Aorta (tissue), 5 donors: ENCODE measurements at places on chromosomes 2 and 18. TPM values are rescaled to one million over a fixed set of nuclear protein-coding genes. Genes with fewer than 3 reads are reported as not detected.

GRCh38 chr2:70855667-70856066 is 20.1 kb upstream of the CD207 start:
- no peaks in the 10 kb centered on the region for H3K4me1 ChIP-seq
- DNase-seq, result no peak
- no peaks in the 10 kb centered on the region for H3K27me3 ChIP-seq

- H3K4me3 ChIP-seq, result no peak overlapping the region
- H3K27me3 ChIP-seq, result no peaks in the 10 kb centered on the region
- H3K4me1 ChIP-seq, result peaks cover 3% of the 10 kb centered on the region
- no peaks in the 10 kb centered on the region for H3K36me3 ChIP-seq
- DNase-seq, result no peak
Observed at GRCh38 chr2:190468814-190469569, 60.8 kb downstream of the MFSD6 start.

GRCh38 chr2:136766073-136766404 is 694 bp downstream of the THSD7B start:
- no peak for DNase-seq
- no peak overlapping the region for H3K27ac ChIP-seq
- peak overlapping the region; percentile 81 for H3K4me3 ChIP-seq
- no peaks in the 10 kb centered on the region for H3K4me1 ChIP-seq

GRCh38 chr2:88913280-88913679 is 221.8 kb downstream of the RPIA start:
- H3K4me1 ChIP-seq, result no peaks in the 10 kb centered on the region
- no peak overlapping the region for H3K27ac ChIP-seq
- H3K36me3 ChIP-seq, result no peaks in the 10 kb centered on the region
- H3K27me3 ChIP-seq, result no peaks in the 10 kb centered on the region
- no peak overlapping the region for H3K4me3 ChIP-seq

DNA sequence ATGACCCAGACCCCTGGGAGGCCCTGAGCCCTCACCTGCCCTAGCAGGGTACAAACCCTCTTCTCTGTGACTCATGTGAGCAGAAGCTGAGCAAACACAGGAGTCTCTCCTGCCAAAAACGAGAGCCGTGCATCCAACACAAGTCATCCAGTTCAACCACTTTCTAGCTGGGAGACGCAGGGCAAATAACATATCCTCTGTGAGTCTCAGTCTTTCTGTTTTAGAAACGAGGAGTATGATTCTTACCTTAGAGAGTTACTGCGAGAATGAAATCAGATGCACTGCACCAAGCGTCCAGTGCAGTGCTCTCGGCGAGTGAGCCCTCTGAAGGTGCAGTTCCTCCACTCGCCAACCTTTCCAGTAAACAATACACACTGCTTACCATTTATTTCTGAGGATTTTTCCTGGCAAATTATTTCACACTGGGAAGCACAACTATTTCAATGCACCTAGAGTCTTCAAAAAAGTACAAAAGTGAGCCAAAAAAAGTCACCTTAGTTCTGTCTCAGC is 331.8 kb upstream of the MYT1L start:
- H3K36me3 ChIP-seq, result no peaks in the 10 kb centered on the region
- no peak for DNase-seq
- H3K27me3 ChIP-seq, result no peaks in the 10 kb centered on the region
- H3K4me3 ChIP-seq, result no peak overlapping the region

DNA sequence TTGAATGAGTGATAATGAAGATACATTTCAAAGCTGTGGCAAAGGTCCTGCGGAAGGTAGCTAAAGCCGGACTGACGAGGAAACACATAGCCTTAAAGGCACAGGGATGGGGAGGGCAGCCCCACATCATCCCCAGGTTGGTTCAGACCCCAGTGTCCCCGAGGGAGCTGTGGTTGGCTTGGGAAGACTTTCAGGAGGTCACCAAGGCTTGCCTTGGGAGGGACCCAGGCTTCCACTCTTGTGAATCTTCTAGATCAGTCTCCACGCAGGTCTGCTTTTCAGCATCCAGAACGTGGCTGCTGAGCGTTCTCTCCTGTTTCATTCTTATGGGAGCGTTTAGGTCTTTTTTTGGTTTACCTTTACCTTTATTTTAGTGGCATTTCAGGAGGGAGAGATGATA is 16.8 kb downstream of the KIF1A start:
- H3K36me3 ChIP-seq, result no peaks in the 10 kb centered on the region
- H3K27ac ChIP-seq, result no peak overlapping the region
- no peaks in the 10 kb centered on the region for H3K27me3 ChIP-seq

DNA sequence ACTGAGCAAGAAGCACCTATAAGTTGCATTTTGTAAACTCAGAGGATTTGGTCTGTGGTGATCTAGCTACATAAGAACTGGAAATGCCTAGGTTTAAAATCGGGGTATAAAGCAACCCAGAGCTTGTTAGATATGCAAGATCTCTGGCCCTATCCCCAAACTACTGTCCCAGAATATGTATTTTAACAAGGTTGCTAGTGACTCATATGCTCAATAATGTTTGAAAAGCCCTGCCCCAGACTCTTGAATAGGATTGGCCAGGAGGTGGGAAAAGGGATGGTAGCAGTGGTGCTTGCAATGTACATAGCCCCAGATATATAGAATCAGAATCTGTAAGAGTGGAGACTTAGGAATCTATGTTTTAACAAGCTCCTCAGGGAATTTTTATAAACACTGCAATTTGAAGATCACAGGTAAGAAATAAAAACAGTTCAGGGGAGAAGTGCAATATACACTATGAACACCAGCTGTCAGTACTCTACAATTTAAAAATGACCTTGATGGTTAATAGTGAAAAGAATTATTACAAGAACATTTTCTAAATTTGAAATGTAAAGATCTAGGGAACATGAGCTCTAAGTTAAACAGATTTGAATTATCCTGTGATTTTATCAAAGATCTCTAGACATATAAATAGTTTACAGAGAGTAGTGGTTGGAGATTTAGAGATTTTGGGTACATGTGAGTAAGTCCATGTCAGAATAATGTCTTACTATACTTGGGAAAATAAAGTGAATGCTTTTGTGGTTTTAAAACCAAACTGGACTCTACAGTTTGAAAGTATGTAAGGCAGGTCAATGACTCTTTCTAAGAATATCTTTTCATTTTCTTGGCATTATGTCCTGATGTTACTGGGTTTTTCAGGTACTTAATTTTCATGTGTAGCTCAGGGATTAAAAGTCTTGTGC is 7.7 kb upstream of the MMADHC start:
- no peaks in the 10 kb centered on the region for H3K27me3 ChIP-seq
- no peaks in the 10 kb centered on the region for H3K36me3 ChIP-seq

- H3K27me3 ChIP-seq, result no peaks in the 10 kb centered on the region
- no peak overlapping the region for H3K4me3 ChIP-seq
- peak; percentile 89 for DNase-seq
- H3K27ac ChIP-seq, result no peak overlapping the region
- no peaks in the 10 kb centered on the region for H3K36me3 ChIP-seq
Observed at GRCh38 chr2:26008851-26009566, 24.9 kb upstream of the RAB10 start.

DNA sequence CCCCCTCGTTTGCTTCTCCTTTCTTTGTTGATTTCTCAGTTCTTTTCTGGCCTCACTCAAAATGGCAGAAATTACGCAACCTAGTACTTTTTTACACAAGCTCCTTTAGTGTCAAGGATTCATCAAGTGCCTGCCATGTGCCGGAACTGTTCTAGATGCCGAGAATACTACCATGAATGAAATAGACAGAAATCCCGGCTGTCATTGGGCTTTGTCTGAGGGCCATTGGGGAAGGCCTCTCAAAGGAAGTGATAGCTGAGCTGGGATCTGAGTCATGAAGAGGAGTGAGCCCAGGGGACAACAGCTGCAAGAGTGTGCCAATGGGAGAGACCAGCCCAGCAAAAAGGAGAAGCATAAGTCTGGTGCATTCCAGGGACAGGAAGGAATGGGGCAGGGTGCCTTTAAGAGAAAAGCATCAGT is 34.3 kb upstream of the PPP1CB start:
- no peaks in the 10 kb centered on the region for H3K27me3 ChIP-seq
- H3K4me3 ChIP-seq, result no peak overlapping the region
- H3K36me3 ChIP-seq, result no peaks in the 10 kb centered on the region
- peak; percentile 87 for DNase-seq
- peaks cover 4% of the 10 kb centered on the region for H3K4me1 ChIP-seq
- H3K27ac ChIP-seq, result peak overlapping the region; percentile 28

- H3K36me3 ChIP-seq, result no peaks in the 10 kb centered on the region
- H3K4me1 ChIP-seq, result no peaks in the 10 kb centered on the region
- no peaks in the 10 kb centered on the region for H3K27me3 ChIP-seq
- no peak within 1 kb of the TSS for H3K27ac ChIP-seq
- DNase-seq, result peak; percentile 90
- H3K4me3 ChIP-seq, result peak within 1 kb of the TSS; percentile 49
Observed at GRCh38 chr2:26764078-26764887, at the start of gene SLC35F6. Gene SLC35F6 (plus strand): TSS chr2:26764284. CDS start chr2:26764350, 66 bp downstream.

- no peak overlapping the region for H3K27ac ChIP-seq
- H3K4me3 ChIP-seq, result no peak overlapping the region
- no peaks in the 10 kb centered on the region for H3K27me3 ChIP-seq
- DNase-seq, result no peak
- H3K36me3 ChIP-seq, result no peaks in the 10 kb centered on the region
Observed at GRCh38 chr2:16623031-16623430, 42.6 kb downstream of the CYRIA start.

DNA sequence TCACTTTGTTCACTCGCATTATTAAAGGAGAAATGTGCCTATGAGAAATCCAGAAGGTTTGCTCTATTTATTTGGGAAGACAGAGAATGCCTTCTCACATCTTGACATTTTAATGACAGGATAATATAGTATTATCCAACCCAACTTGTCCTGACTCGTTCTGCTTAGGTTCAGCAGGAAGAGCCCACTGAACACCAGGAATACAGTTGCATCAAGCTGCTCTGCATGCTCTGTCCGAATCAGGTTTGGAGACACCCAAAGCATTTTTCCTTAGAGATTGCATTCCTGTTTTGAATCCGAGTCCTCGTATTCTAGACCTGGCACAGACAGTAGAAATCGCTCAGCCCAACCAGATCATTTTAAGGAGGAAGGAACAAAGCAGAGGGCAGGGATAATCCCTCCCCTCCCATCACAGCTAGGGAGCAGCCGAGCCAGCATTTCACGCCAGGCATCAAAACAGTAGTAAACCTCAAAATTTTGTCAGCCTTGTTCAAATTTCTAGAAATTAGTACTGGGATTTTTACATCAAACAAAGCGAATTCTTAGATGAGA is 837.4 kb upstream of the ID2 start:
- no peaks in the 10 kb centered on the region for H3K27me3 ChIP-seq
- H3K36me3 ChIP-seq, result no peaks in the 10 kb centered on the region
- H3K4me1 ChIP-seq, result no peaks in the 10 kb centered on the region
- H3K27ac ChIP-seq, result no peak overlapping the region
- DNase-seq, result no peak

DNA sequence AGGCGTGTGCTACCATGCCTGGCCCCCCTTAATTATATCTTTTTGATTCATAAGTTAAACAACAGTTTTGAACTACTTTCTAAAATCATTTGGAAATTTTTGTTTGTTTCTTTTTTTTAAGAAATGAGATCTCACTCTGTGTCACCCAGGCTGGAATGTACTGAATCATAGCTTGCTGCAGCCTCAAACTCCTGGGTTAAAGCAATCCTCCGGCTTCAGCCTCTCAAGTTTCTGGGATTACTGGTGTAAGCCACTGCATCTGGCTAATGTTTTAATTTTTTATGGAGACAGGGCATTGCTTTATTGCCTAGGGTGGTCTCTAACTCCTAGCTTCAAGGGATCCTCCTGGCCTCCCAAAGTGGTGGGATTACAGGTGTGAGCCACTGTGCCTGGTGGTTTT is 71.5 kb downstream of the BABAM2 start:
- no peaks in the 10 kb centered on the region for H3K27me3 ChIP-seq
- no peak overlapping the region for H3K27ac ChIP-seq
- peaks cover 7% of the 10 kb centered on the region for H3K4me1 ChIP-seq
- no peak for DNase-seq
- no peak overlapping the region for H3K4me3 ChIP-seq

DNA sequence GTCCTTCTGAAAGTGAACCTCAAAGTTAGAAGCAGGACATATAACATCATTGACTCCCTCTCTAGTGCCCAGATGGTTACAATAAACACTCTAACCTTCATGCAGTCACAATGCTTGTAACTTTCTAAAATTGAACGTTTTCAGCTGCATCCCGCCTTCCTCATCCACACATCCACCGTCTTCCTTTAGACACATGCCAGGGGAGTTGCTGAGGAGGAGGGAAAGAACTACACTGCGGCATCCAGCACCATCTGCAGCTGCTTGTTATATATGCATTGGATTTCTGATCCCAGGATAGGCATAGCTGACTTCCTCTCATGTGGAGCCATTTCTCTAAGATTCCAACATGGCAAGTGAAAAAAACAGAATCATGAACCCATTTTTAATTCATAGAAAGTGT is 96.8 kb downstream of the FBXO15 start:
- no peak overlapping the region for H3K27ac ChIP-seq
- H3K27me3 ChIP-seq, result no peaks in the 10 kb centered on the region
- no peaks in the 10 kb centered on the region for H3K4me1 ChIP-seq
- H3K4me3 ChIP-seq, result no peak overlapping the region

GRCh38 chr2:36168115-36168514 is 187.5 kb upstream of the CRIM1 start:
- H3K4me1 ChIP-seq, result no peaks in the 10 kb centered on the region
- H3K27me3 ChIP-seq, result no peaks in the 10 kb centered on the region
- no peak for DNase-seq
- H3K36me3 ChIP-seq, result no peaks in the 10 kb centered on the region
- no peak overlapping the region for H3K4me3 ChIP-seq
- H3K27ac ChIP-seq, result no peak overlapping the region

GRCh38 chr2:208594642-208595385 is 188.2 kb downstream of the PTH2R start:
- no peak overlapping the region for H3K27ac ChIP-seq
- no peaks in the 10 kb centered on the region for H3K36me3 ChIP-seq
- H3K4me1 ChIP-seq, result no peaks in the 10 kb centered on the region
- DNase-seq, result no peak
- H3K4me3 ChIP-seq, result no peak overlapping the region
- H3K27me3 ChIP-seq, result no peaks in the 10 kb centered on the region

Gene BCL2L11
- 14.2 TPM for total RNA-seq

Gene VWC2L
- not detected for total RNA-seq

Gene IL18RAP
- 1.9 TPM for total RNA-seq

Gene SNTG2
- 4.5 TPM for total RNA-seq

Gene LRP1B
- 0.33 TPM for total RNA-seq

Gene MSGN1
- total RNA-seq, result not detected

Gene ZFP36L2
- total RNA-seq, result 231 TPM

Gene EVX2
- total RNA-seq, result not detected

Gene CHRNG
- total RNA-seq, result not detected
